ENCODE measurements at places on chromosomes 5 and 9.

DNA sequence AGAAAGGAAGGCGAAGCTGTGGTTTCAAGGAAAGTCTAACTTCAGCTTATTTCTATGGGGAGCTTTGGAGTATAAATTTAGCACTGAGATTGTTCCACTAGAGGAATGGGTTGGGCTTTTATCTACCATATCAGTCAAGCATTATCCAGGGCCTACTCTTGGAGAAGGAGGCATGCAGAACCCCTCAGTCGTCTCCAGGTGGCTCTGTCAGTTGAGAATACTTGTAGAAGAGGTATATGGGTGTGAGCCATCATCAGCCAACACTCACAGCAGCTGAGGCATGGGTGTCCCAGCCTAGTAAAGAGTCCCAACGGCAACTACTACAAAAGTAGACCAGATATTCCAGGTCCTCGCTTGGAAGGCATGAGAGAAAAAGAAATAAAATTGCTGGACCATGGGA, 548.5 kb upstream of the GRAMD2B start:
- no peak for DNase-seq

GRCh38 chr5:72210888-72211678, 103.8 kb downstream of the MAP1B start:
- DNase-seq: peak; percentile 34

DNA sequence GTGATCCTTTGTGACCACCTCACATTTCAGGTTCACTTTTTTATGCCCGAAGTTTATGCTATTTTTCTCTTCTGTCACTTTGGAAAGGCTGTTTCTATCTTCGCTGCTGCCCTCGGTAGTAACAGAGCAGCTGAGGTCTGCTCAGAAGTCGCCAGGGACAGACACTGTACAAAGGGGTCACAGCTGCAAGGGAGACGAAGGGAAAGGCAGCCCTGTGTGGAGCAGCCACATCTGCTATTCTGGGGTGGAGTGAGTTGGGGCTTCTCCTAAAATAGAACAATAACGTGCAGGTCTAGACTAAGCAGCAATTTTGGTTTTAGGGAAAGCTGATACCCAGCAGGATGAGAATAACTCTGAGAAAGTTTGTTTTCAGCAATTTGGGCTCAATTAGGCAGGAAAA, 72.5 kb downstream of the ACTL7B start:
- no peak for DNase-seq

GRCh38 chr5:174500636-174501035, 223.7 kb upstream of the MSX2 start:
- peak; percentile 27 for DNase-seq

GRCh38 chr5:170121321-170121720, 15.6 kb downstream of the FOXI1 start:
- no peak for DNase-seq

- DNase-seq: no peak
Observed at GRCh38 chr9:6902423-6902822, 144.7 kb downstream of the KDM4C start.

DNA sequence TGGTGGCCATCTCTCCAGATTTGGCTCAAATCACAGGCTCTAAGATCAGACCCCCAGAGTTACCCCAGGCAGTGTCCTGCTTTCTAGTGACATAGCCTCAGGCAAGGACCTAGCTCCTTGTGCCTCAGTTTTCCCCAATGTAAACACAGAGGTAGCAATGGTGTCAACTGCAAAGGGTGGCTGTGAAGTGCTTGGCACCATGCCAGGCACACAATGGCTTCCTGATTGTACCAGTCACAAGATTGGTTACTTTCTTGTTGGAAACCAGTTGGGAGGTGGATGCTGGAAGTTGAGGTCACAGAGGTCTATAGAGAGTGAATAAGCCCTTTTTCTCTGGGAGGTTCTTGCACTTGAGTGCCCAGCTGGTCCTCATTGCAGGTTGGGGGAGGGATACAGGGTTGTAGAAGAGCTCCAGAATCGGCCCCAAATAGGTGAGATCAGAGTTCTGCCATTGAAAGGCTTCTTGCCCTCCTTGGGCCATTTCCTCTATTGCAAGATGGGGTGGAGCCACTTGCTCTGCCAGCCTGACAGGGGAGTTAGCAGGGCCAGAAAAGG, 2.3 kb downstream of the STKLD1 start:
- DNase-seq: no peak

DNA sequence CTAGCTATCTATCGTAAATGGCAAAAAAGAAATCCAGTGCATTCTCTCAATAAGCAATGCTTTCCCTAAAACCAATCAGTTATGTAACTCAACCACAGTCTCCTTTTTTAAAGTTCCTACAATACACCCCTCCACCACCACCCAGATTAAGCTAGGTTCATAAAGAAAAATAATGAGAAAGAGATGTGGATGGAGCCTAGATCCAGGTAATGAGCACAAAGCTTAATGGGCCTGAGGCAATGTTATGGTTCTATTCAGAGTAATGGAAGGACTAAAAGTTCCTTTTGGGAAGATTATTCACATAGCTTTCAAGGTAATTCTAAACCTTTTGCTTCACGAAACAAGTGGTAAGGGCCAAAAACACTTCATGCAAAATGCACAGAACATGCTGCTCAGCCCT, 113.5 kb downstream of the MPDZ start:
- DNase-seq: no peak

DNA sequence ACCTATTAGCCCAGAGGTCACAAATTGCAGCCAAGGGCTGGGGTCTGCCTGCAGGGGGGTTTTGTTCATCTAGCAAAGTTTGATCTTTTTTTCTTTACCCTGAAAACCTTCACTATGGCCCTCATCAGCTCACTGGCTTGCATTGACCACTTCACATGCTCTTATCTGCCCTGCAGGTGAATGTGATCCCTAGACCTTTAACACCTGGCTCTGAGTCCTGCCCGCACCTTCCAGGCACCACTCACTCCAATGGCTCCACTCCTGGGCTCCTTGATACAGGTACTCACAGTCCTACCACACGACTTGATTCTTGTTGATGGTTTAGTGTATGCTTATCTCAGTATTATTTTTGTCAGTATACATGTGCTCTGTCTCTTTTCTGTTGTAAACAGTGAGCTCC, 92.5 kb downstream of the FEM1C start:
- DNase-seq: no peak

DNA sequence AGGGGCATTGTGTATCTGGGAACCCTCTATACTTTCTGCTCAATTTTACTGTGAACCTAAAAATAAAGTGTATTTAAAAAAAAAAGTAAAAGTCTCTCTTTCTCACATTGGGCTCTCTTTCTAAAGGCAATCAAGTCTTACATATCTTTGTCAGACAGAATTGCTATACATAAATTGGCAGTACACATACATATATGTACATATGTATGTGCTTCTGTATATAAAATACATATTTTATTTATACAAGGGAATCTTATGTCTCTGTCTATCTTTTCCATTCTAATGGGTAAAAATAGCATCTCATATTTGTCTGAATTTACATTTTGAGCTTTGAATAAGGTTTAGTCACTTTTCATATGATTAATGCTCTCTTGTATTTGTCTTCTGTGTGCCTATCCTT, 348.8 kb downstream of the SPATA31D1 start:
- no peak for DNase-seq

- DNase-seq: peak; percentile 35
Observed at GRCh38 chr5:30804739-30805505, 388.6 kb upstream of the CDH6 start.

GRCh38 chr9:13410566-13411031, 131.1 kb upstream of the MPDZ start:
- no peak for DNase-seq

GRCh38 chr5:39143151-39143860, 69.1 kb upstream of the RICTOR start:
- no peak for DNase-seq

- DNase-seq: peak; percentile 69
Observed at GRCh38 chr5:151258201-151258611, 5.2 kb downstream of the GM2A start.

DNA sequence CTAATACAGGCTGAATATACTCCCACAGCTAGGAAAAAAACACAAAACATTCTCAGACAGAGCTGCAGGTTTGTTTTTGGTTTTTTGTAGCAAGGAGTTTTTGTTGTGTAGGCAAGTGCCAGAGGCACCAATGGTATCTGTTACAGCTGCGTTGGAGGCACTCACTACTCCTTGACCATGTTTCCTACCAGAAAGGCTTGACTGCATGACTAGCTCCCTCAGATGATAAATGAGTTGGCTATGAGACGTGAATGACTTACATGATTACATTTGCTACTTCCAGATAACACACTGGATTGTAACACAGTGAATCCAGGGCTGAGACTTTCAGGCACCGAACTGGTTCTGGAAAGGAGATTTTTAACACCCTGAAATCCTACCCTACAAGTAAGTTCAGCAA, 18.8 kb downstream of the GZMK start:
- DNase-seq: no peak

DNA sequence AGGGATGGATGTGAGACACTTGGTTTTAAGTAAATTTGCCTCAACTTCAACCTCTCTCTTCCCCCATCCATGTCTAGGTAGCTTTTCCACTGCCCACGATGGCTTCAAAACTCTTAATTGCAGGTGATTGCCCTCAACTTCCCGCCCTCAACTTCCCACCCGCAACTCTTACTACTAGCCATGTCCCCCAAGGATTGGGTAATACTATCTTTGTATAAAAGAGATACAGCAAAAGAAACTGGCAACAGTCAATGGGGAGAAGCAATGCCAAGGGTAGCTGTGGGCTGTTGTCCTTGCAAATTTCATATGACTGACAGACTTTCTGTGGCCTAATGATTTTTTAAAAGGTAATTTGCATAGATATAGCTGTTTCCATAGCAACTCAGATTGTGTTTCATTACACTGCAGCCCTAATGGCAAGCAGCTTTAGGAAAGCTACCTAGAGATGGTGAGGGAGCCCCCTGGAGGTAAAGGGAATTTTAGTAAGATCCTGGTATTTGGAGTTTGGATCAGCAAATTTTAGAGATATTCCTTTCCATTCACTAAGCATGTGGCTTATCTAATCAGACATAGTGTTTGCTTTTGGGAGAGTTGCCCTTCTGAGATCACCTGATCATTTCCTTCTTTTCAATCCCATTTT, 421.5 kb upstream of the DAP start:
- peak; percentile 46 for DNase-seq

DNA sequence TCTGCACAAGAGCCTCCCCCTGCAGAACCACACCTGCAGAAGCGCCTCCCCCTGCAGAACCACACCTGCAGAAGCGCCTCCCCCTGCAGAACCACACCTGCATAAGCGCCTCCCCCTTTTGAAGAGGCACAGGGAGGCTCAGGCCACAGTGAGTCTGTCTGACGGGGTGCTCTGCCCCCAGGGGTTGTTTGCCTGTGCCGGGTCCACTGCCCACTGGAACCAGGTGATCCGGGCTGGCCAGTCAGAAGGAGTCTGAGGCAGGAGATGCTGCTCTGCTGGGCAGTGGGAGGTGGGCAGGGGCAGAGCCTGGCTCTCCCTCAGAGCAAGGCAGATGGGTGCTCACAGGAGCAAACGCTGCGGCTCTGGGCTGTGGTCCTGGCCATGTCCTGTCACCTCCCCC, 60.8 kb upstream of the RNU6ATAC start:
- no peak for DNase-seq

GRCh38 chr9:35548571-35548970, 56.5 kb upstream of the TESK1 start:
- no peak for DNase-seq

- DNase-seq: peak; percentile 86
Observed at GRCh38 chr5:139844472-139845145, 49.0 kb downstream of the PSD2 start.

GRCh38 chr5:90015584-90016018, 394.0 kb downstream of the CETN3 start:
- peak; percentile 58 for DNase-seq

- DNase-seq: peak; percentile 34
Observed at GRCh38 chr5:7376871-7377270, 19.1 kb upstream of the ADCY2 start.

DNA sequence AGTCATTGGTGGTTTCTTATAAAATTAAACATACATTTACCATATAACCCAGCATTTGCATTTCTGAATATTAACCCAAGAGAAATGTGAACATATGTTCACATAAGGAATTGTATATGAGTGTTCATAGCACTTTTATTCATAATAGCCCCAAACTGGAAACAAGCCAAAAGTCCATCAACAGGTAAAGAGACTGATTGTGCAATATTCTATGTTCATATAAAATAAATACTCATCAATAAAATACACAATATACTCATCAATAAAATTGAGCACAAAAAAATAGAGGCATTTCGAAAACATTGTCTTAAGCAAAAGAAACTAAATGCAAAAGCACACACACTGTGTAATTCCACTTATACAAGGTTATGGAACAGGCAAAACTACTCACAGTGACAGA, 3.7 kb downstream of the SMIM23 start:
- no peak for DNase-seq

- DNase-seq: no peak
Observed at GRCh38 chr9:130041648-130042405, 1.2 kb downstream of the FNBP1 start.

DNA sequence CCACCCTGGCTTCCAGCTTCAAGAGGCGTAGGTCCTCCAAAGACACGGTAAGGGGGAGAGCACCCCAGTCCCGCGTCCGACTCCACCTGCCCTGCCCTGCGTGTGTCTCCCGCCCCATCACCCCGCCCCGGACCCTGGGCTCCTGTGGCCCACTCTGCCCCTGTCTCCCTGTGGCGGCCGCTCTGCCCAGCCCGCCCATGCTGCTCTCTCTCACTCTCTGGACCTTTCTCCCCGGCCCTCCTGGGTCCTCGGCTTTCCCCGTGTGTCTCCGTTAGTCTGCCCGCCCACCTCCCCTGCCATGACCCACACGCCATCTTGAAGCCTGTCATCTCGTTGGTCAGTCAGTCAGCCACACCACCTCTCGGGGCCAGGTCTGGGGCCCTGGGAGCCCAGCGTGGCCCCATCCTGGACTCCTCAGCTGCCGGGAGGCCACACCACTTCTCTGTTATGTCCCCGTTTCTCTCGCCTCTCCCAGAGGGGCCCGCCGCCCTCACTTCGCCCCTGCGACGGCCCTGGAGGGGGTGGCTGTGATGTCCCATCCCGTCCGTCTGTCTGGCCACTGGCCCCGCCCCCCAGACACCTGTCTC, 4.5 kb downstream of the LRRC26 start:
- DNase-seq: no peak

GRCh38 chr5:125798307-125798706, 624.9 kb upstream of the GRAMD2B start:
- no peak for DNase-seq

- peak; percentile 20 for DNase-seq
Observed at GRCh38 chr9:115883467-115884329, 269.9 kb upstream of the PAPPA start.

- no peak for DNase-seq
Observed at GRCh38 chr9:87898151-87898550, 15.5 kb downstream of the SPATA31E1 start.

GRCh38 chr5:73943397-73943796, 317.4 kb downstream of the ARHGEF28 start:
- DNase-seq: no peak

- no peak for DNase-seq
Observed at GRCh38 chr9:126109575-126109974, 217.1 kb upstream of the MVB12B start.

GRCh38 chr9:9920425-9921060, 692.3 kb downstream of the PTPRD start:
- no peak for DNase-seq

DNA sequence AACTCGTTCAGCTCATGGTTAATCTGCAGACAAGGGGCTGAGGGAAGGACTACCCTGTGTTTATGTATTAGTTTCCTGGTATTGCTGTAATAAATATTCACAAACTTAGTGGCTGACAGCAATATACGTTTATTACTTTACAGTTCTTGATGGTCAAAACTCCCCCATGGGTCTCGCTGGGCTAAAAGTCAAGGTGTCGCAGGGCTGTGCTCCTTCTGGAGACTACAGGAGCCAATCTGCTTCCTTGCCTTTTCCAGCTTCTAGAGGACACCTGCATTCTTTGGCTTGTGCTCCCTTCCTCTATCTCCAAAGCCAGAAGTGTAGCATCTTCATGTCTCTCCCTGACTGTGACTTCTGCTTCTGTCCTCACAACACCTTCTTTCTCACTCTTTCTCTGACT, 653.8 kb upstream of the RIOK2 start:
- DNase-seq: no peak

Measured in pons (tissue), 1 donor.